SW 1271 (cell line): ENCODE measurements at places on chromosomes 2 and 18.
A peak's percentile ranks its signal among the peaks of the same experiment; 100 is the strongest.

DNA sequence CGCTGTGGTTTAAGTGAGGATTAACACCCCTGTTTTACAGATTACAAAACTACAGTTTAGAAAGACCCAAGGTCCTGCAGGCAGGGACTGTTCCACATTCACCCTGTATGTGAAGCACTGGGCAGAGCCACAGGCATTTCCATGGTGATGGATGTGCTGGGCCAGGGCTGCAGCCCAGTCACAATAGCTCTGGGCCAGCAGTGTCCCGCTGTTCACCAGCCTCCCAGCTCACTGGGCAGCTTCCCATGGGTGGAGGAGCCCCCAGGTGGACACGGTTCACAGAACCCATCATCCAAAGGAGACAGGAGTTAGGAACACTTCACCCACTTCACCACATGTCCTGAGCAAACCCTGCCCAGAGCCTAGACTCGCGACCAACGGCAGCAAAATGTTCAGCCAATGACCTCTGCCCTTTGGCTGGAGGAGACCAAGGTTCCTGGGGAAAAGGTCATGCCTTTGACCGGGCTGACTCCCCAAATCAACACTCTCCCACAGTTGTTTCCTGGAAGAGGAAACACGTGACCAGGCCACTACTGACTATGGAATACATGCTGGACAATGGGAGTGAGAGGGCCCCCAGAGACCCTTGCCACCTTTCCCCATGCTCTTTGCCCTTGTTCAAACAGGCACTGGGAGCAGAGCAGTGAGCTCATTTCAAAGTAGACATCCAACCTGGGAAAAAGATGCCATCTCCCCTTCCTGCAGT, 28.0 kb upstream of the SLC35F6 start:
- no peak for DNase-seq

GRCh38 chr2:42978887-42979415, 186.6 kb upstream of the HAAO start:
- no peak for DNase-seq

DNA sequence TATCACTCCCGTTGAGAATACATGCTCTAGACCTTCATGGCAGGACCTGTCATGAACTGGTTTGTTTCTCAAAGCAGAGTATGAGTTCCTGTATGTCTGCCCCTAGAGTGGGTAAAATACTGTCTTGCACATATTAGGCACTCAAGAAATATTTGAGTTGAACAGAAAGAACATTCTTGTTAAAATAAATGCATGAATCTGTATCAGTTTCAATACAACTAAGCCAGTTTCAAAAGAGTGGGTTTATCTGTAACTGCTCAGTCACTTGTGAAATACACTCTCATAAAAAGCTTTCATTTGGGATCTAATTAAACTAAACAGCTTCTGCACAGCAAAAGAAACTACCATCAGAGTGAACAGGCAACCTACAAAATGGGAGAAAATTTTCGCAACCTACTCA, 69.2 kb downstream of the RFTN2 start:
- DNase-seq: no peak

GRCh38 chr2:121532347-121532766, 1.7 kb downstream of the RNU4ATAC start:
- DNase-seq: no peak

- DNase-seq: no peak
Measured at GRCh38 chr2:164335947-164336346, 285.3 kb downstream of the GRB14 start.

GRCh38 chr18:41646915-41647620, 308.0 kb upstream of the PIK3C3 start:
- no peak for DNase-seq

DNA sequence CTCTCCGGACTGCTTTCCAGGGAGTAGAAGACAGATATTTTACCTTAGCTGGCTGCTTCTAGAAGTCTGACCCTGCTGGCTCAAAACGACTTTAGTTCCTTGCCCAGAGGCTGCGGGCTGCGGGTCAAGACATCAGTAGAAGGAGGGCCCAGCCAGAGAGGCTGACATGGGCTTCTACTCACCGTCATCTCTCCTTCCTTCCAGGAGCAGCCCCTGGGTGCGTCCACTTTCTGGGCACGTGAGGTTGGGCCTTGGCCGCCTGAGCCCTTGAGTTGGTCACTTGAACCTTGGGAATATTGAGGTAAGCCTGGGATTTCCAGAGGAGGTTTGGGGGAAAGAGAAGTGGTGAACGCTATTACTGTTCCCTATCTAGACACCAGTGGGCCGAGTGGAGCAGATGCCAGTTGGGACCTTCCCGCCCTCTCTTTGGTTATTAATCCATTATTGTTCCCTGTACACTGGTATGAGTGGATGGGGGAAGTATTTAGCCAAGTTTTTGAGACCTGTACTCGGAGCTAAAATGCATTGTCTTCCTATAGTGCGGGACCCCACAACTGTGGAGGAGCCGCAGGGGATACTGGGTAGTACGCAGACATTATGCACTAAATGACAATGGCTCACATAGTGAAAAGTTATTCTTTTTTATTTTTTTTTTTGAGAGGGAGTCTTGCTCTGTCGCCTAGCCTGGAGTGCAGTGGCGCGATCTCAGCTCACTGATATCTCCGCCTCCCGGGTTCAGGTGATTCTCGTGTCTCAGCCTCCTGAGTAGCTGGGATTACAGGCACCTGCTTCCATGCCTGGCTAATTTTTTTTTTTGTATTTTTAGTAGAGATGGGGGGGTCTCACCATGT, 26.3 kb upstream of the CASP8 start:
- DNase-seq: peak; percentile 63

DNA sequence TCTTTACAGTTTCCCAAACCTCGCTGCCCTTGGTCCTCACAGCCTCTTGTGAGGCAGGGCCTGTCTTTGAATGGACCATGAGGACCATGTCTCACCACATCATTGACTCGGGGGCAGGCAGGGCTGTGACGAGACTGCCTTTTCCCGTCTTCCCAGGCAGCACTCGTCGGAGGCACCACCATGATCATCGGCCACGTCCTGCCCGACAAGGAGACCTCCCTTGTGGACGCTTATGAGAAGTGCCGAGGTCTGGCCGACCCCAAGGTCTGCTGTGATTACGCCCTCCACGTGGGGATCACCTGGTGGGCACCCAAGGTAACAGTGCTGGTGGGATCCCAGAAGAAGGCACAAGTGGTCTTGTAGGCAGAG, 45.7 kb upstream of the MAPRE3 start:
- DNase-seq: no peak

GRCh38 chr2:189393440-189394111, 47.7 kb upstream of the WDR75 start:
- DNase-seq: peak; percentile 91

DNA sequence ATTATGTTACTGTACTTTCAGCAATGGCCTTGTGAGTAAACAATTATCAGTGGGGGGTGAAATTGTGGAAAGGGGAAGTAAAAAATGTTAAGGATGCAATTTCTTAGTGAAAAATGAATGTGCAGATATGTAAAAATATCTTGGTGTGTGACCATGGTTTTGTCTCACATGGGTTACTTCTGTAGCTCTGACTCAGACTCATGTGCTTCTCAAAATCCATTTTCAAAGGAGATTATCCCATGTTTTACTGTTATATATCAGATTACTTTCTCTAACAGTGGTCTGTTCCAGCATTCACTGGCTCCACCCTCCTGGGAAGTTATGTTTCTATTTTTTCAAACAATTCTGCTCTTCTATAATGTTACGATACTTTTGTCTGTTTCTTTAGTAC, 298.2 kb upstream of the COL3A1 start:
- DNase-seq: no peak

DNA sequence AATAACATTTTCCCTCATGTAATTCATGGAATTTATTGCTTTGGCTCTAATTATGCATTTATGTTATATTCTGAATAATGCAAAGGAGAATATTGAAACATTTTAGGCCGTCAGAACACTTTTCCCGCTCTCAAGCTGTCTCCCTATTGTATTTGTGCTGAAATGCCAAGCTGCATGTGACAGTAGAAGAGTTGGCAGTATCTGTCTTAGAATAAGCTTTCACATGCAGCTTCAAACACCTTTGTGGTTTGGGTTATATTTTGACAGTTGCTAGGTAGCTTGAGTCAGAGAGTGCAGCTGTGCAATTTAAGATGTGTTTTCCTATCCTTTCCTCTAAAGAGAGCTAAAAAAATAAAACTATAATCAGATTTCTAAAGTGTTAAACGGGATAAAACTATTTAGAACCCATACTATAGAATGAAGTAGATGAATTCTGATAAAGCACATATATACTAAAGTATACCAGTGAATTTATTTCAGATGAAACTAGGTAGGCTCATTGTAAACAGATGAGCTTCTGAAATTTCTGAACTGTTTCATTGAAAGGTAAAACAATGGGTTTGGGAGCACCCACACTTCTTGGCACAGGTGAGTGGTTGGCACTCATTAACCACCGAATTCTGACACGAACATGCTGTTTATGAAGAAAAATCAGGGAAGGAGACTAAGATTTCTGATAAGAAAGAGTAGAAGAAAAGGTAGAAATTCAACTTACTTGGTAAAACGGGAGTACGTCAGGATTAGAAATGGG, 43.4 kb downstream of the PLCL1 start:
- no peak for DNase-seq

- no peak for DNase-seq
Measured at GRCh38 chr2:103860016-103860415, 993.9 kb upstream of the POU3F3 start.

DNA sequence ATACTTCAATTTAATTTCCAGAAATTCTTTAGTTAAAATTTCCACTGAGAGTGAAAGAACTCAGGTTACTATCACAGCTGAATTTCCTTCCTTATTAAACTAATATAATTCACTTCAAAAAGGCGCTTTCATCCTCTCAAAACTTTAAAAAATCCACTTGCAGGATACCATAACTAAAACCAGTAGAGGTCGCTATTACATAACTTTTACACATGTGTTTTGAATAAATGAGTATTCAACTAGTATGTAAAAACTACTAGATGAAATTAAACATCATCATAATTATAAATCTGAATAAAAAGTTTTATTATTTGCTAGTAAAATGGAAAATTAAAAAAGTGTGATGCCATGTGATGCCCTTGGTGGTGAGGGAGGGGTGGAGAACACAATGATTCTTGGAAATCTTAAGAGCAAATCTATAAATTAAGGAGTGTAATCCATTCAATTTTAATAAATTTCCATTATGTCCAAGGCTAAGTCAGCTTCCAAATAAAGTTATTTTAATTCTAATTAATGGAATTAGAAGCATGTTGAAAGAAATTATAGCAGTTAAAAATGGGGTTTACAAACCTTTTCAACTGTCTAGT, 61.4 kb downstream of the SOS1 start:
- DNase-seq: peak; percentile 30

DNA sequence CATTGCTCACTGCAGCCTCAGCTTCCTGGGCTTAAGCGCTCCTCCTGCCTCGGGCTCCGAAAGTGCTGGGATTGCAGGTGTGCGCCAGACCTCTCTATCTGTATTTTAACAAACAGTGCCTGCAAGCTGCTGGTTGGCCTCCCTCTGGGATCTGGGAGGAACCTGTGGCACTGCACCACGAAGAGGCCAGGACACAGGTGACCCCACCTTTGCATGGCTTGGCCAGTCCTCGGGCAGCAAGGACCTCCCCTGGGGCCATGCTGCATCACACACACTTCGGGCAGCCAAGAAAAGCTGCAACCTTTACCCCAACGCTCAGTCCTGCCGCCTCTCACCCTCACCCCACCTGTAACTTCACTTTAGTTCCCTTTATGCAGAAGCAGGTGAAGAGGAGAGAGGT, 70.0 kb downstream of the PXDN start:
- no peak for DNase-seq
